ENCODE measurements at places on chromosomes 1 and 21. TPM values are rescaled to one million over a fixed set of nuclear protein-coding genes. Genes with fewer than 3 reads are reported as not detected.

GRCh38 chr1:205301205-205301821, 20.2 kb downstream of the NUAK2 start:
- DNase-seq: peak; percentile 84

GRCh38 chr1:179229214-179230140, at the start of gene ABL2:
Gene ABL2 (minus strand): TSS chr1:179229677. CDS start chr1:179229397, 280 bp downstream.
- DNase-seq: peak; percentile 25

GRCh38 chr1:53575955-53576320, 116.7 kb downstream of the DMRTB1 start:
- DNase-seq: no peak

ADSS2 gene
- polyA plus RNA-seq: 53.8 TPM

DNA sequence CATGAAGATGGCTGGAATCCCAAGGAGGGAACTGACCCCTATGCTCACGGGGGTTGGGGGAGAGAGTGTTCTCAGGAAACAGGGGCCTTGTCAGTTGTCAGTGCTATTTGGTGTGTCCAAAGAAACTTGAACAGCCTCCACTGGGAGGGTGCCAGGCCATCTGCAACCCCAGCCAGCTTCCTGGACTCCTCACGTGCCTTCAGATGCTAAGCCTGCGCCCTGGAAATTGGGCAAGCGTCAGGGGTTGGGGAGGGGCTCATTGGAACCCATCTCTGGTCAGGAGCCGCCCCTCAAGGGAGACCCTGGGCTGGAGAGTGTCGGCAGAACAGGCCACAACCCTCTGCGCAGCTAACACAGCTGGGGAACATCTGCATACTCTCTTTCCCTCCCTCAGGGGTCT, 13.1 kb upstream of the LHX4 start:
- no peak for DNase-seq

DNA sequence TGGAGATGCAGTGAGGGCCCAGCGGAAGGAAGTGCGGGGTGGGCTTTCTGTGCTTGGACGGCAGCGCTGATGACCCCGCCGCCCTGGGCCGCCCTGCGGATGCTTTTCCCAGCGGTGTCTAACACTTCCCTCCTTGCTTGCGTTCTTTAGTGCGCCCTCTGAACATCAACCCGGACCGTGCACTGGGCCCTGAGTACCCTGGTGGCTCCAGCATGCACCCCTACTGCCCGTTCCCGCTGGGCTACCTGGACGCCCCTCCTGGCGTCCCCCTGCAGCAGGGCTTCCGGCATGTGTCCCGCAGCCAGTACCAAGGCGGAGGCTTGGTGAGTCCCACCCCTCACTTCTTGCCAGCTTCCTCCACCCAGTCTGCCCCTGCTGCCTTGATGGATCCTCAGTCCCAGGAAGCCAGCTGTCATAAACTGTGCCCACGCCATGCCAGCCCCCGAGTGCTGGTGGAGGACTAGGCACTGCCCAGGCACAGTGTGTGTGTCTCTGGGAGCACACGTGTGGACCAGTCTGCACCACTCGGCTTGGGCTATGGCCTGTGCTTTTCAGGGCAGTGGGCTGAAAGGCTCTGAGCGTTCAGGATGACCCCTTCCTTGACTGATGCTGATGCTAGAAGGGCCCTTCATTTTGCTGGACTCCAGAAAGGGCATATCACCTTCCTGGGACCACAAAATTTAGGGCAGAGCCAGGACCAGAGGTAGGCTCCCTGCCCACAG, 2.3 kb downstream of the DMRTB1 start:
- DNase-seq: no peak
